CD4-positive, alpha-beta T cell treated with Interleukin-21 for 1 hour (primary cell): ENCODE measurements at places on chromosomes 7 and 10.

DNA sequence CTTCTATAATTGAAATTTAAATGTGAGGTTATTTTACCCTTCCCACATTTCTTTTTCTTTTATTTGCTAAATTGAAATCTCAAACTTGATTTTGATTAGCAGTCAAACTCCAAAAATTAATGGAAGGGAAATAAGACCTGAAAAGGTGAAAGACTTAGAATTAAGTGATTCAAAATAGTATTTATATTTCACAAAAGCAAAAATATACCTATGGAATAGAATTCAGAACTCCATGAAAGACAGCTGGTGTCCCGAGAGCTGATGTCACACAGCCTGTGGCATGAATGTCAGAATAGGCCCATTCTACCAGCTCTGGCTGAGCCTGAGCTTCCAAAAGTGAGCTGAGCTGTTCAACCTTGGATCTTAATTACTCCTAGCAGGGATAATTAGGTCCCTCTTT lies at the start of gene FAM24A:
TSS of gene FAM24A (plus strand) at position 301 of the 400 bp plus-strand sequence. CDS start 1,025 bp downstream, outside the sequence.
- no peak for DNase-seq

- DNase-seq = no peak
These were observed 40.7 kb downstream of the GPRIN2 start for GRCh38 chr10:46515793-46516192.

DNA sequence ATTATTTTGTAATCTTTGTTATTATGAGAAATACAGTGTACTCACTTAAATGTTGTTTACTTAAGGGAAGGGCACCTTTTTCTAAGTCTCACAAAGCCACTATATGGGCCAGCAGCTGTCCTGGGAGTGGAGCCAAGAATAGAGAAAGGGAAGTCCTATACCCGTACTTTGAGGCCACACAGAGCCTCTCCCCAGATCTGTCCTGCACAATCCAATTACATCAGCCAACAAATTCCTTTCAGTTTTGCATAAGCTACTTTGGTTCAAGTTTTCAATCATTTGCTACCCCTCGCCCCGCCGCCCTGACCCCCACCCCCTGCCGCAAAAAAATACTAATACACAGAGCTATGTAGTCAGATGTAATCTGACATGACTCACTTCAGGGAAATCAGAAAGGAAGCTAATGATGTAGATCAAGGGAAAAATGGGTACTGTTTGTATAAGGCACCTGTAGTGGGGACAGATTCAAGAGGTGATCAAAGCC lies 297.4 kb upstream of the NEBL start:
- no peak for DNase-seq

DNA sequence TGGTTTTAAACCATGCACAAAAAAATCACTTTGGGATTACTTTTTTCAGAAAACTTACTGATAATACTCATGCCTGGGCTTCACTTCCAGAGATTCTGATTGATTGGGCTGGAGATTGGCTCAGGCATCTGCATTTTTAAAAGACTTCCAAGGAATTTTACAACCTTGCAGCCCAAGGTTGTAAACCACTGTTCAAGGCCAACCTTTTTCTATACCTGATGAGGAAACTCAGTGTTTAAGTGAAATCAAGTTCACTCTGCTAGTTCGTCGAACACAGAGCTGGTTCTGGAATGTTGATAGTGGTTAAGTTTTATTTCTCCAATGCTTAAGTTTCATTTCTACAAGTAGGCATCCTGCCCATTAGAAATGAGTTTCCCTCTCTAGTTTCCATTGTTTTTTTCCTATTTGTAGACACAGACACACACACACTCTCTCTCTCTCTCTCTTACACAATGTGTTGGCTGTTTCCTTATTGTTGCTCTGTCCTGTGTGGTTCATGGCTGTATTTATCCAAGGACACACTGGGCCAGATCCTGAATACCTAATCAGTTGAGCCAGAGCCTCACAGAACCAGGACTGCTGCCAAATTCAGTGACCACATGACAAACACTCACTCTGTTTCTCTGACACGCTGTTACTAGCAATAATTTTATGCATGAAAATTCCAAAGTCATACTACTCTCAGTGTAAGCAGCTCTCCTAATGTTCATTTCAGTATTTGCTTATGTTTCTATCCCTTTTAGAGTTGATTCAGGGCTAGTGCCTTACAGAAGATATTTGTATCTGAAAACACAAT lies 3.7 kb upstream of the IFIT1B start:
- no peak for DNase-seq

DNA sequence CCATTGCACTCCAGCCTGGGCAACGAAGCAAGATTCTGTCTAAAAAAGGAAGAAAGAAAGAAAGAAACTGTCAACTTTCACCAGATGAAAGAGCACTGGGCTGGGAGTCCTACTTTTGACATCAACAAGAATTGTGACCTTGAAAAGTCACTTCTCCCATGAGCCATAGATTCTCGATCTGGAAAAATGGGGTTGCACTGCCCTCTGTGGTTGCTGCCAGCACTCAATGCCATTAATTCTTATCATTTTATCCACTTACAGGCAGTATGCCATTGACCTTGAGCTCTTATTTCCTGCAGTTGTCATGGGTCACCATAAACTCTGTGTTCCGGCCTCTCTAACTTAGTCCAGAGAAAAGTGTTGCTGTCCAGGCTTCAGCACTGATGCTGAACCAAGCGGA lies 137.2 kb downstream of the NOC3L start:
- DNase-seq = no peak

- no peak for DNase-seq
These were observed 44.8 kb upstream of the HSPA12A start for GRCh38 chr10:116787053-116787659.

DNA sequence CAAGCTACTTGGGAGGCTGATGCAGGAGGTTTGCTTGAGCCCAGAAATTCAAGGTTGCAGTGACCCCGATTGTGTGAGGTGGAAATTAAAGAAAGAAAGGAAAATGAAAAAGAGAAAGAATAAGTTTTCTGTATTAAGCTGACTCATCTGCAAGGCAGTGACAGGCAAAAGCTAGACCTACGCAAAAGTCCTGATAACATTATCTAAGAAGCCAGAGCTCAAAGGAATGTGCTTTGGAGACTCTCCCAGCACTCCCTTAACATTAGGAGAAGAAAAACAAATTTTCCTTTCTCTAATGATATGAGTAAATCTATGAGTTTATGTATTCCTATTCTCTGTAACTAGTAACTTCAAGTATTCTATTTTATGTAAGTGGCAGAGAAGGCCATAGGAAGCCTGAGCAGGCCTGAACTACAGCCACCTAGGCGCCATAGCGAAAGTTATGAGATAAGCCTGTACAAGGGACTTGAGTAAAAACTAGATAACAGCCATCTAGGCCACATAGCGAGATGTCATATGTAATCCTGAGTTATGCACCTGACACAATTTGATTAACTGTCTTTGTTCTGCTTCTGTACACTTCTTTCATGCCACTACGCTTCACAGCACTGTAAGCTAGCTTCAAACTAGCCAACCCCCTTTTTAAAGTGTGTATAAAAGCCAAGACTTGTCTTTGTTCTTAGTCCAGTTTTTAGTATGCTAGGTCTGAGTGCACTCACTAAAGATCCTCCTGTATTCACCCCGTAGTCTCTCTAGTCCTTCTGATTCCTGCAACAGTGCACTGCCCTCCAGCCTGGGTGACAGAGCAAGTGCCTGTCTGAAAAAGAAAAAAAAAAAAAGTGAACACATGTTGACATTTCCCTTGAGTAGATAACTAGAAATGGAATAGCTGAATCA lies 9.4 kb upstream of the ZWINT start:
- no peak for DNase-seq

- DNase-seq = no peak
These were observed 53.6 kb downstream of the KMT2C start for GRCh38 chr7:152382244-152382643.

DNA sequence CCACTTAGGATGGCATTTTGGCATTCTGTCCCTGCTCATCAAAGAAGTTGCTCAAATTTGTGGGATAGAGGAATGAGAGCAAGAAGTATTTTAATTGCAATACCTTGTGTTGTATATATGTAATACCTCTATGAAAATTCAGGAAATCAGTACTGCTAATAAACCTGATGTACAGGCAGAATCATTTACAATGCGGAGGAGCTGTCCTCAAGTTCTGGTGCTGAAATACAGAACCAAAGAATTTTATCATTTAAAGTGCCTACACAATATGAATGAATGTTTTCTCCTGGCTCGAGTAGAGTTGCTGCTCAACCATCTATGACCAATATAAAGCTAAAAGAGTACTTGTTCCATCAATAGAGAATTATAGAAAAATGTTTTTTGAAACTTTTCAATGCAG lies 305.8 kb downstream of the PLXNA4 start:
- DNase-seq = no peak

DNA sequence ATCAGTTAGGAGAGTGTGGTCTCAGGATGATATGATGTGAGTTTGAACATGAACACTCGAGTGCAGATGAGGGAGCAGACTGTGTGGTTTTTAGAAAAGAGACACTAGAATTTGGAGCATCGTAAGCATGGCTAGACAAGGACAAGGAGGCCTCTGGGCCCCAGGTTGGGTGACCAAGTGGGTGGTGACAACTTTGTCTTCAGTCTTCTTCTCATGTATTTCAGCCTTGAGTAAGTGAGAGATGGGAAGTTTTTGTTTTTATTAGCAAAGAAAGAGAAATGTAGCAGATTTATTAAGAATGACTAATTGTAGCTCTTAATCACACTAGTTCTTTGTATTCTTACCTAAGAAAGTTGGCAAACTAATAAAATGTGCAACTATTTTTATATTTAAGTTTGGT lies 16.3 kb downstream of the TES start:
- DNase-seq = no peak

DNA sequence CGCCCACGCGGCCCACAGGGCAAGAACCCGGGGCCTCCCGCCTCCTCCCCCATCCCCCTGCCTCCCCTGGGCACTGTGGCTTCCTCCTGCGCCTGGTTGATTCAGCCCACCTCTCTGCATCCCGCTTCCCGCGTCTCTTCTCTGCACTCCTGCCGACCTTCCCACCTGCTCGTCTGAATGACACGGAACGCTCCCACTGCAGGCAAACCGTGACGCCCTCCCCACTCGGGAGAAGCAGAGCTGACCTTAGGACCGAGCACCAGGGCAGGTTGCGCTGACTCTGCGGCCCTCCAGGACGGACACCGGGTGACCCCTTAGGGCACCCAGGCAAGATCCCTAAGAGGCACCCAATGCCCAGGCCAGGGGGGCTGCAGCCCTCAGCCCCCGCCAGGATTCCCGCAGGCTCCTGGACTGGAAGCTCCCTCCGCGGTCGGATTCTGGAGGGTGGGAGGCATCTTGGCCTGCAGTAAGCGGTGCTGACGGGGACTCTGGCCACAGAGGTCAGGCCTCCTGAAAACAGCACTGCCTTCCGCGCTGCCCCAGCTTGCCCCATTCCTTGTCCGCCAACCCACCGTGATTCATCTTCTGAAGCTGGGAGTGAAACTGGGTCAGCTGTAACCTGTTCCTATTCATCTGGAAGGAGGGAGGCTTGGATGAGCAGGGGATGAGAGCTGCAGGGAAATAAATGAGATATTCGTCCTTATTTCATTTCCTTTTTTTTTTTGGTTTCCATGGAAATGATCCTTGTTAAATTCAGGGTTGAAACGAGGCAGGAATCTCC lies 990 bp downstream of the CALML3 start:
- no peak for DNase-seq

DNA sequence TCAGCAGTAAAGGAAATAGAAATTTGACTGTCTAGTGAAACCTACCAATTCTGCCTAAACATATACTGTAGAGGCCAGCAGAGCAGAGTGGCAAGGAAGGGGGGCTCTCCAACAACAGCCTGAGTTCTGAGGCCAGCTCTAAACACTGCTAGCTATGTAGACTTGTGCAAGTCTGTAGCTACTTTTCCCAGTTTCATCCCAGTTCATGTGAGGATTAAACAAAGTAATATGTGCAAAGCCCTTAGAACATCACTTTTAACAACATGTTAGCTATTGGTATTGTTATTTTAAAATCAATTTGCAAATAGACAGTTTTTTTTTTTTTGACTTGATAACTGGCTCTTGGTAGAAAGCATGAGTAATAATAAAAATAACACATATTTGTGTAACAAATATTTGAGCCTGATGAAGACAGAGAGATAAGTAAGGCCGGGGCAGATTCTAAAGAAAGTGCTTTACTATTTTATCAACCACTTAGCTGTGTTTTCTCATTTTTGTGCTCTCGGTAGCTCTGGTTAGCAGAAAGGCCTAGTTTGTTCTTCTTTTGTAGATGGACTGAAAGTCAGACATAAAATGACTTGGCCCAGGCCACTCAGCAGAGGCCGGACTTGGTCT lies 9.3 kb downstream of the CHST12 start:
- DNase-seq = no peak
